ENCODE measurements at places on chromosomes 7 and 10.

DNA sequence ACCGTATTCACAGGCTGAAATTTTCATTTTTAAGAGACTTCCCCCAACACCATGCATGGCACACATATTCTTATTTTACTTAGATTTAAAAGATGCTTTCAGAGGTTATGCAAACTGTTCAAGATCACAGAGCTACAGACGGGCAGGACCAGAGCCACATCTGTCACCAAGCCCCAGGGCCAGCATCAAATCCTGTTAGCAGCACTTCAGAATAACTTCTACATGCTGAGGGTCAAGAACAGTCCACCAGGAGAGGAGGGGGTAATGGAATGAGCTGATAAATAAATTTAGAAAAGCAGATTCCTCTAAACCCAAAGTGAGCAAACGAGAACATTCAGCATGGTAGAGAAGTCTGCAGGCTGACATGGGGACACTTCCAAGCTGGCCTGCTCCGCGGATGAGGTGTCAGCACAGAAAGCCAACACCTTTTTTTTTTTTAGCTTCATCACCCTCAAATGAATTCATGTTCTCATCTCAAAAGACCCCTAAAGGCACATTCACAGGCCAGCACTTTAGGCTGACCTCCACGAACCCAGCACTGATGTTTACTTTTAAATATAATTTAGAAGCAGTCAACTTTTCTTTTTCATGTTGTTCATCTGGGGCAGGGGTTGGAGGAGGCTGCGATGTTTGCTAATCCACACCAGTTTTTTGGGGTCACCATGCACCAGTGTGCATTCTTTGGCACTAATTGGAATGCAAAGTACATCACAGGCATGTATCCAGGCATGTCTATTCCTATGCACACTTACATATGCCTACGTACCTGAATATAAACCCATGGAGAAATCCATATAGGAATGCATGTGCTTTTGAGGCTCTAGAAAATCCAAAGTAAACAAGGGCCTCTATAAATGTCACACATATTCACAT, 249.0 kb downstream of the TNS3 start:
- DNase-seq, result no peak

GRCh38 chr7:2180081-2180480, 52.7 kb downstream of the MAD1L1 start:
- DNase-seq, result no peak

GRCh38 chr7:77765481-77765880, 32.8 kb downstream of the TMEM60 start:
- DNase-seq, result no peak

DNA sequence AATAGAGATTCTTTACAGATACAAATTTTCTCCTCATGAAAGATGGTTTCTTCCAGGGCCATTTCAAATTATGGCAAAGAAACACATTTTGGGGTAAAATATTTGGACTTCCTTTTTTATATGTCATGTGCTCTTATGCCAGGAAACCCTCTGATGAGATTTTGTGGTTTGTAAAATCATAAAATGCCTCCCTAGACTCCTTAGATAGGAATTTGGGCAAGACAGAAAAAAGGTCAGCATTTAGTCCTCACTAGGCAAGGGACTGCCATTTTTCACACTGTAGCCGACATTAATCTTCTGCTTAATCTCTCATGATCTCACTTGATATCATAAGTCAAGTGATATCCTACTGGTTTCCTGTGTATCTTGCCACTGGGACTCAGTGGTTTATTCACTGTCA, 286.4 kb downstream of the ARHGAP12 start:
- DNase-seq, result no peak

- DNase-seq, result no peak
Observed at GRCh38 chr10:51718804-51719291, 19.5 kb upstream of the CSTF2T start.
